ENCODE measurements at places on chromosomes 2 and 18.

GRCh38 chr2:8684540-8684877 is 2.7 kb downstream of the ID2 start:
- no peak for DNase-seq

GRCh38 chr2:237154082-237154638 is 68.5 kb downstream of the COPS8 start:
- DNase-seq = no peak

DNA sequence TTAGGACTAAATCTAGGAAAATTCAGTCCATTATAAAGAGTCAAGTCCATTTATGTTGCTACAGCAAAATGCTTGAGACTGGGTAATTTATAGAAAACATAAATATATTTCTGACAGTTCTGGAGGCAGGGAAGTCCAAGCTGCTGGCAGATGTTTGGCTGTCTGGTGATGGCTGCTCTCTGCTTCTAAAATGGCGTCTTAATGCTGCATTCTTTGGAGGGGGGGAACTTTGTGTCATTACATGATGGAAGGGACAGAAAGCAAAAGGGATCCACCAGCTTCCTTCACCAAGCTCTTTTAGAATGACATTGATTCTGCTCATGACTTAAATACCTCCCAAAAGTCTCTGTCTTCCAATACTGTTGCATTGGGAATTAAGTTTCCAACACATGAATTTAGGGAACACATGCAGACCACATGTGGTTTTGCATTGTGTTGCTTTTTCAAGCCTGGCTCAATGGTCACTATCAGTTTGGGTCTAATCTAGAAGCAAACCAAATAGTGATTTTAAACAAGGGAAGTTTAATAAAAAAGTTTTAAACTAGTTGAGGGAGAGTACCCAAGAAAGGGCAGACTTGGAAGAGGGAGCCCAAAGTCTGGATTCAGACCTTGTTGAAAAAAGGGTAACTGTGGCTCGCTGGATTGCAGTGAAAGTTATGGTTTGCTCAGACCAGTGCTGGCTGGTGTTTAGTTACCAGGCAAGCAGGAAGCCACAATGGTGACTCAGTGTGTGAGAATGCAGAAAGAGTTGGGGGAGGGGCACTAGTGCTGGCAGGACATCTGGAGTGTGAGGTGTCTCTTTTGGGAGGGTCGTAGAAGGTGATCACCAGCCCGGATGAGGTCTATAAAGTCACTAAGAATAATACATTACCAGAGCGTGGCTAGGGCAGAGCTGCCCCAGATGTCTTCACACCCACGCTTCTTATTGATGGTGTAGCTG is 30.8 kb downstream of the C18orf54 start:
- peak; percentile 57 for DNase-seq

DNA sequence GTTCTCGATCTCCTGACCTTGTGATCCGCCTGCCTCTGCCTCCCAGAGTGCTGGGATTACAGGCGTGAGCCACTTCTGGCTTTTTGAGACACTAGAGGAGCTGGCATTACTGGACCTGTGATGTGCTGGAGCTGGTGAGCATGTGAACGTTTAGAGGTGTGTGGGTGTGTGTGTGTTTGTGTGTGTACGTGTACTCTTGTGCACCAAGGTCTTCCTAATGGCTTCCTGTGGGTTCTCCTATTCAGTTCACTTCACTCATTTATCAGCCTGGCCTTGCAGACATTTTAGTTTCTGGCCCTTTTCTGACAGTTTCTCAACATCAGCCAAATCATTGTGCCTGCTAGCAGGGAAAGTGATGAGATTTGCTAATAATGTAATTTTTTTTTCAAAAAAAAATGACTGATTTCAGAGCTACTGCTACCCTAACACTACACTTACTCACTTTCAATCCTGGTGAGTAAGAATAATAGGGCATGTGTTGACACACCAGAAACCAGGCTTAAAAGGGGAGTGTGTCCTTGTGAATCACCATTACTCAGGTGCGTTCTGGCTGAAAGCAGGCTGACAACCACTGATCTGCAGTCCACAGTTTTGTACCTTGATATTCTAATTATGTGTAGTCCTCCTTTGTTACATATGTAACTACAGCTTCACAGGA is 41.0 kb upstream of the ACTR3 start:
- DNase-seq = no peak

GRCh38 chr2:218890369-218890768 is 9.7 kb downstream of the WNT10A start:
- no peak for DNase-seq

DNA sequence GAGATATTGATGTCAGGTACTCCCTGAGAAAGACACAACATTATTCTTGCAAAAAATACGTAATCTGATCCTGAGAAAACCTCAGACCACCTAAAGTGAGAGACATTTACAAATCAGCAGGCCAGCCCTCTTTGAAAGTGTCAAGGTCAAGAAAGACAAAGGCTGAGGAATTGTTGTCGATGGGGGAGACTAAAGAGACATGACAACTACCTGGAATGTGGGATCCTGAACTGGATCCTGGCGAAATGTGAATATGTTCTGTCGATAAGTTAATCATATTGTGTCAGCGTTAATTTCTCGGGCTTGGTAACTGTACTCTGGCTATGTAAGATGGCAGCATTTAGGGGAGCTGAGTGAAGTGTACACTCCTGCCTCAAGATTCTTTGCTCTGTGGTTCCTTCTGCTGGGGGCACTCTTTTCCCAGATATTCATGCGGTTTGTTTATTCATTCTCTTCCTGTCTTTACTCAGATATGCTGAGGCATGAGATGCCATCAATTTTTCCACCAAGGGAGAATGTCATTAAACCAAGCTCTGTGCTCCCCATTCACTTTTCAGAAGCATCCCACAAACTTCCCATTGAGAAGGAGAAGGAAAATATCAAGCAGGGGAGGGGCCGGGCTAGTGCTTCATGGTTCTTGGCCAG is 154.9 kb downstream of the CAPN13 start:
- no peak for DNase-seq
